ENCODE measurements at places on chromosomes 4 and X. TPM values are rescaled to one million over a fixed set of nuclear protein-coding genes. Genes with fewer than 3 reads are reported as not detected.

Gene HHIP
- 39.8 TPM for polyA plus RNA-seq

Gene TRMT10A
- 15.1 TPM for polyA plus RNA-seq

DNA sequence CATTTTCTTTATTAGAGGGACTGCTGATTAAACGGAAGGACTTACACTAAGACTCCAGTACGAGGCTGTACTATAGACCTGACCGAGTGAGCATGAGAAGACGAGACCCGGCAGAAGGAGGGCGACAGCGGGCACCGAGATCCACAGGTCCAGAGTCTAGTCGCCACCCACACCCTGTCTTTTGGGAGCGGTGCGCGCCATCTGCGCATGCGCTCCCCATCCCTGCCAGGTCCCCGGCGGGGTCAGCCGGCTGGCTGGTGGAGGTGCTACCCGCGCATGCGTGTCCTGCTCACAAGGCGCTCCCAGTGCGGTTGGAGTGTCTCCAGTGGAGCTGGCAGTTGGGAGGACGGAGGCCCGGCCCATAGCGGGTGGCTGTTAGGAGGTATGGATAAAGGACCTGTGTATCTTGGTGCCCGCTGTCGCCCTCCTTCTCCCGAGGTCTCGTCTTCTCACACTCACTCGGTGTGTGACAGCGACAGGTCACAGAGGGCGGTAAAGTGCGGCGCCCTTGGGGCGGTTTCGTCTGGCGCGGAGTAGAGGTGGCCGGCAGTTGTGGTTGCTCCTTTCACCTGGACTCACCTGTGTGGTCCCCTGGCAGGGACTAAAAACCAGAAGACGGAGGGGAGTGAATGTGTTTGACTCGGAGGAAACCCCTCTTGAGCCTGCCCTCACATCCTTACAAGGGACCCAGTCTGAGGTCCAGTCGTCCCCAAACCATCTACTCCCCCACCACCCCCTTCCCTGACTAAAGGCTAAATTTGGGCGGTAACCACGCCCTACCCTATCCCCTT lies 7.6 kb upstream of the HSD17B10 start:
- peak; percentile 67 for DNase-seq

DNA sequence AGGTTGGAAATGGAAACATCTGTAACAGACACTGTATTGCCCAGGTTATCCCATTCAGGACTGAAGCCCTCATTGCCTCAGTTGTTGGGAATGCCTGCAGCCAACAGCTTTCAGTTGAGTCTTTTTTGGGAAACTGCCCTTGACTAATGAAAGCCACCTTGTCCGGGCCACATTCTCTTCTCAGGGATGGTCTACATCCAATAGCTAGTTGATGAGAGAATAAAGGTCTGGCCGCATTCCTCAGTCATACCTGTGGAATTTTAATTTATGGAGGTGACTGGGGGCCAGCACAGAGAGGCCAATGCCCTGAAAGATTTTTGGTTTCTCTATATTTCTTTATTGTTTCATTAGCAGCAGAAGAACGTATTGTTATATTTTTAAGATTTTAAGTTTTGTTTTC lies 147.6 kb upstream of the MSX1 start:
- no peak for DNase-seq

GRCh38 chrX:68908071-68908470 lies 79.2 kb downstream of the EFNB1 start:
- no peak for DNase-seq

GRCh38 chr4:75046226-75046625 lies 113.3 kb downstream of the PARM1 start:
- DNase-seq: no peak

DNA sequence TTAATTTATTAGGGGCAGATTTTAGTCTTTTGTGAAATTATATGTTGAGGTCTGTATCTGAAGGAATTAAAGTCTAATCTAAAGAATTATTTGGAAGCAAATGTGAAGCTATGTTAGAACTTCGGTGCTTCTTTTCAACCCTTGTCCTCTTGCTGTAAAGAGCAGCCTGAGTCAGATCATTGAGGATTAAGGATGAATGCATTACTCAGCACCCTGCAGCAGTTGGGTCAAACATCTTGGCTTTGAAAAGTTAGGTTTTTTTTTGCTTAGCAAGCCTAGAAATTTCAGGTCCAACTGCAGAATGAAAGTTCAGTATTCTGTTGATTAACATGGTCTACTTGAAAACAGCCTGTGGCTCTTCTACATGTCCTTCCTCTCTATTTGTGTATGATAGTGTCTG lies 57.6 kb downstream of the SLC4A4 start:
- DNase-seq: no peak

DNA sequence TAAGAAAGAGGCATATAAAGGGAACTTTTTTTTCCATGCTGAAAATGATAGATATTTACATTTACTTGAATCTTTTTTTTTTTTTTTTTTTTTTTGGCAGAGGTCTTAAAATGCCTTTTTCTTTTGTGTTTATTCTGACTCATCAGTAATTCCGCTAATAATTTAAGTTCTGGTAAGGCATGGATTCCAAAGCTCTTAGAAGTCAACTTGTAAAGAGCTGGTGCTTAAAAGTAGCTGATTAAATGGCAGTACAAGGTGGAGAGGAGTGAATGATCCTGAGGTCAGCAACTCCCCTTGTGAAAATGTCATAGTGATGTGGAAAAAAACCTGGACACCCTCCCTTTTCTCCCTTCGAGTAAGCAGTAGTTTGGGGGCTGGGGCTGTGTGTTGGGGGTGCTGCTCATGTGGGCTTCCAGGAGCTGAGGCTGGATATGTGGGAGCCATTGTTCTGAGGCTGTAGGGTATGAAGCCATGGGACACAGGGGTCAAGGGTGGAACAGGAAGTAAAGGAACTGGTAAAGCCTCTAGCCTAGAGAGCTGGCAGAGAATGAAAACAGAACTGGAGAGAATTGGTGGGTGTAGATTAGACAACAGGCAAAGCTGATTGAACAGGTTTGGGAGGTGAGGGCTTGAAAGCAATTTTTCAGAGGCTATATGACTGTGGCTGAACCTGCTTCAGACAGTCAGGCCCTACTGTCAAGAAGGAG lies 41.0 kb upstream of the PITX2 start:
- no peak for DNase-seq

DNA sequence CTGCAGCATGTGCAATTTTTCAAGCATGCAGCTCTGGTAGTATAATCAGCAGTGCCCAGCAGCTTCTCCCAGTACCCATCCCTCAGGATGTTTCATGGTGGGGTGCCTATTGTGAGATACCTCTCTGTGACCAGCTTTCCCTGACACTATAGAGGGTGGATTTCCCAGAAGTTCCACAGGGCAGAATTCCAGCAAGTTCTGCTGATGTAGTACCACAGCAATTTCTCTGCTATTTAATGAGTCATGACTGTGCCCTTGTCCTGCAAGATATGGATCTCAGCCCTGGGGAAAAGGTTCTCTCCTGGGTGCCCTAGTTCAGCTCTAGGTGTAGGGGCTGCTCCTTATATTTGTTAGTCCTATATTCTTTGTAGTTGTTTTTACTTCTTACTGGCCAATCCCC lies 174.8 kb downstream of the ENOX2 start:
- no peak for DNase-seq

- DNase-seq: no peak
Observed at GRCh38 chr4:168707205-168707604, 210.4 kb downstream of the PALLD start.

DNA sequence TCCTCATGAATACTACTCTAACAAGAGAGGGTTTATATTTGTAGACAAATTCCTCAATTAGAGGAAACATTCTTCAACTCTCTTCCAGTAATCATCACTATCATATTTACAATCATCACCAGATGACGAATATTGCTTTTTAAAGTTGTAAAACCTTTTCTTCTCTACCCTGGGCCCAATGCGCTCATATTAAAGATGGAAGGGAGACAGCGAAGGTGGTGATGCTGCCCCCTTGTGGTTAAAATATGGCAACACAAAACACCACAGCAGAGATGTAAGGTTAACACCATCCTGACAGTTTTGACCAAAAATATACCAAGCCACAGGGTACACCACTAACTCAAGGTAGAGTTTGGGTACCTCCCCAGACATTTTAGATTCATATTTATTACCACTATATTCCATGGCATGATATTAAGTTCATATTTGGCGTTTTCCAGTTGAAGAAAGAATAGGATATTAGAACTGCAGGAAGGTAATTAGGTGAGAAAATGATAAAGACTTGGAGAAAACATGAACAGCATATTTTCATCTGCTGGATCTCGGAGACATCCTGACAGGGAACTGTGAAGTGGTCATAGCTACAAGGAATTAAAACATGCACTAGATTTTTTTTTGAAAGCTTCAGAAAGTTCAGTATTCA lies 72.8 kb downstream of the SLC9A7 start:
- DNase-seq: no peak

- DNase-seq: no peak
Observed at GRCh38 chr4:1361431-1361830, 14.4 kb downstream of the UVSSA start.

DNA sequence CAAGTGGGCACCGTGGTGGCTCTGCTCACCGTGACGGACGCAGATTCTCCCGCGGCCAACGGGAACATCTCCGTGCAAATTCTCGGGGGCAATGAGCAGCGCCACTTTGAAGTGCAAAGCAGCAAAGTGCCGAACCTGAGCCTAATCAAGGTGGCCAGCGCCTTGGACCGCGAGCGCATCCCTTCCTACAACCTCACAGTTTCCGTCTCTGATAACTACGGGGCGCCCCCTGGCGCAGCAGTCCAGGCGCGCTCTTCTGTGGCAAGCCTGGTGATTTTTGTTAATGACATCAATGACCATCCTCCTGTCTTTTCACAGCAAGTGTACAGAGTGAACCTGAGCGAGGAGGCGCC lies 2.7 kb downstream of the FAT4 start:
- no peak for DNase-seq

GRCh38 chr4:54668014-54668611 lies 10.4 kb downstream of the KIT start:
- DNase-seq: no peak

DNA sequence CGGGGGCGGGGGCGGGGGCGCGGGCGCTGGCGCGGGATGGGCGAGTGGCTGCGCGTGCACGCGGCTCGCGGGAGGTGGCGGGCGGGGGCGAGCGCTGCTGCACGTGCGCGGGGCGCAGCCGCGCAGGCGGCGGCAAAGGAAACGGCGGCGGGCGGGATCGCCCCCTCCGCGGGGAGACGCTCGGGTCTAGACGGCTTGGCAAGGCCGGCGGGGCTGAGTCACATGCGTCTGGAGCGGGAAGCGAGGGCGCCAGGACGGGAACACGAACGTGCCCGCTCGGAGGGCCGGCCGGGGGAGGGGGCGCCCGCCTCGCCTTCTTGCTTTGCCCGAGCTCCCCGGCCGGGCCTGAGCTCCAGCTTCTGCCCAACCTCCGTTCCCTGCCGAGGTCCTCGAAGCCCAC lies 4.3 kb upstream of the HAUS7 start:
- no peak for DNase-seq

Data from left lung (tissue), 14 donors.